ENCODE measurements at places on chromosomes 7 and 10. TPM values are rescaled to one million over a fixed set of nuclear protein-coding genes. Genes with fewer than 3 reads are reported as not detected.

Gene ITIH5
- total RNA-seq: 7.8 TPM

Gene NAT16
- total RNA-seq: not detected

Gene ANKRD61
- not detected for total RNA-seq

Gene BLNK
- 0.29 TPM for total RNA-seq

DNA sequence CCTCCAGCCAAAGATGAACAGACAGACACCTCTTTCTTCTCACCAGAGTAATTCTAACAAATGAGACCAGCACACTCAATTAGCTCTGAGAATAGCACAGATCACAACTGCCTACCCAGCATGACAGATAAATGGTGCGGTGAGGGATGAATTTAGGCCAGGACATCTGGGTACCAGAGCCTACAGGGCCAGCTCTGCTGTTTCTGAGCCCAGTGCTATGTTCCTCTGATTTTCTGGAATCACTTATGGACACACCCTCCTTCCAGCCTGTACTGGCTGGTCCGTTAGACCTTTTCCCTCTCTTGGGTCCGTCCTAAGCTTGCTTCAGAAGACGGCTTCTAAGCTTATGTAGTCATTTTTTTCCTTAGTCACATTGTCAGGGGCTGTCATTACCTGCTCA is 73.6 kb downstream of the INSYN2A start:
- no peak for DNase-seq

DNA sequence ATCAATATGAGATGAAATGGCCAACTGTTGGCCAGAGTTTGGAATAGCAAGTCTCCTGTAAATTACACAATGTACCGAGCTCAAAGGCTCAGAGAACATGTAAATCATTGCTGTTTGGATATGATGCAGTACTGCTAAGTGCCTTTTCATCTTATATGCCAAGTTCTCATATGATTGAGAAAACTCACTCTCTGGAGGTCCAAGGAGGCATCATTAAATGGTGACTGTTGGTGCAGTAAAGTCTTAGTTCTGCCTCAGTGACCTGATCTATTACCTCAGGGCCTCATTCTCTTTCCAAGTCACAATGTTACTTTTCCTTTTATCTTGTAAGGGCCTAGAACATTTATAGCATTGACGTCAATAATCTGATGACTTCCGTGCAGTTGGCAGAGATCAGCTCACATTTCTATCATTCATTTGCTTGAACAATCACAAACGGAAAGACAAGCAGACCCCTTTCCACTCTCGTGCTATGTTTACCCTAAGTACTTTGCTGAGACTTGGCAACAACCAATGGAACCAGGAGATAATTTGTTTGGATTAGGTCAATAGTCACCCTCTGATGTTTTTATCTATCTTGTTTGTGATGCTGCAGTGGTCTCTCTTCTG is 32.6 kb upstream of the PDK4 start:
- peak; percentile 31 for DNase-seq

DNA sequence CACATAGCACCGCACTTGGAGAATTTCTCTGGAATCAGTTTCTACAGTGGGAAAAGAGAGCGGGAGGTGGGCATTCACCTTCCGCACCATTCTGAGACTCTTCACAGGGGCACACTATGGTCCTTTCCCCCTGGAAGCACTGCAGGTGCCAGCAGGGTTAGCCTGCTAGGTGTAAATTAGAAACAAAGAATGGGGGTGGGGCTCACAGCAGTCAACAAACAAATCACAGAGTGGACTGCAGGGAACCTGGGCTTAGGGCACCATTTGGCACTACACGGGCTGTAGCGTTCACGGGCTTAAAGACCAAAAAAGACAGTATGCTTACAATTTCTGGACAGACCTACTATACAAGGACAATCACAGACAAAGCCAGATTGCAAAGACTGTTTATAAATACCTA is 8.0 kb upstream of the PKD1L1 start:
- DNase-seq: no peak

- no peak for DNase-seq
Measured at GRCh38 chr7:117048882-117049281, 95.6 kb downstream of the ST7 start.

DNA sequence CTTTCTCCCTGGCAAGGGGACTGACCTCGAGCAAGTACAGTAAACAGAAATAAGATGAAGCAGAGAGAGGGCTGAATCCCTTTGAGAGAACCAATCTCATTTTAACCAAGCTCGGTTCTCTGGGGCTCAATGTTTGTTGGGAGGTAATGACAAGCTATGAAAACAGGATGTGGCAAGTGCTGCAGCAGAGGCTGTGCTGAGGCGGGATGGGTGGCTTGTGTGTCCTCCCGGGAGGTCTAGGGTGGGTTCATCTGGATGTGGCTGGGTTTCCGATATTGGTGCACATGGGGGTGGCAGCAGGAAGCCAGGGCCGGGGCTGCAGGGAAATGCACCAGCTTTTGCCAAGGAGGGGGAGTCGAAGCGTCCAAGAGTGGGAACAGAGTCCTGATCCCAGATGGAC is 84.5 kb downstream of the AOAH start:
- no peak for DNase-seq

- DNase-seq: no peak
Measured at GRCh38 chr10:114179148-114179547, at the start of gene TDRD1. Gene TDRD1 (plus strand): TSS chr10:114179353. CDS start chr10:114187832, 8,479 bp downstream.

- no peak for DNase-seq
Measured at GRCh38 chr10:116792817-116793216, 50.5 kb upstream of the HSPA12A start.

DNA sequence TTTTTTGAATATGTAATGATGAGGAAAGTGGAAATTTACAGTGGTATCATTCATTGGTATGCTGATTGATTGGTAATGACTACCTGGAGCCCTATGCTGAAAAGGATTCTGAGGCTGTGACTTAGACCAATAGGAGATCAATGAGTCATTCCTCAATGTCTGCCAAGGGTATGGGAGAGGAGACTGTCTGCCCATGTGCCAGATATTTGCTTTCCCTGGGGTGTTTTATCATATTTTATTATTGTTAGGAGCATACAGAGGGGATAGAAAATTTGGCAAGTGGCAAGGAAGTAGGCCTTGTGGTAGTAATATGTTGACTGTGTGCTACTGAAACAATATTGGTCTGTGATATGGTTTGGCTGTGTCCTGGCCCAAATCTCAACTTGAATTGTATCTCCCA is 54.8 kb downstream of the ASAH2B start:
- DNase-seq: no peak

DNA sequence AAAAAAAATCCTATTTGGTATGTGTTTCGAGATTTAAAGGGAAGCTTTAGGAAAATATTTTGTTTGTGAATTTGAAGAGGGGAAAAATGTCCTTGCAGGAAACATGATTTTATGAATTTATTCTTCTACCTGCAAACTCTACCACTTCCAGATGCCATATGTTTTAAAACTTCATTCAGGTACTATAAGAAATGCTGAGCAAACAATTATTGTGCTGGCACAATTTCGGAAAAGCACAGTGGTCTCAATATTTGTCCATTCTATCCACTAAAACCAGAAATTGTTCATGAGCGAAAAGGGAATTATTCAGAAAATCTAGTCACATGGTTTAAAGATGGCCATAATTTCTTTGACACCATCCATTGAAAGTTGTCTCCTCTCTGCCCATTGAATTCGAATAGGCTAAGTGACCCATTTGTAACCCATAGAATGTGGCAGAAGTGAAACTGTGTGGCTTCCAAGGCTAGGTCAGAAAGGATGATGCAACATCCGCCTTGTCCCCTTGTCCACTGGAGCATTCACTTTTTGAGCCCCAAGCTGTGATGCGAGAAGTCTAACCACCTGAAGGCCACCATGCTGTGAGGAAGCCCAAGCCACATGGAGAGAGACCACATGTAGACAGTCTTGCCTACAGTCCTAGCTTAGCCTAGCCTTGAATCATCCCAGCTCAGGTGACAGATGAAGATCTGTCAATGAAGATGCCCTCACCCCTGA is 189.8 kb upstream of the PRKCQ start:
- DNase-seq: no peak

DNA sequence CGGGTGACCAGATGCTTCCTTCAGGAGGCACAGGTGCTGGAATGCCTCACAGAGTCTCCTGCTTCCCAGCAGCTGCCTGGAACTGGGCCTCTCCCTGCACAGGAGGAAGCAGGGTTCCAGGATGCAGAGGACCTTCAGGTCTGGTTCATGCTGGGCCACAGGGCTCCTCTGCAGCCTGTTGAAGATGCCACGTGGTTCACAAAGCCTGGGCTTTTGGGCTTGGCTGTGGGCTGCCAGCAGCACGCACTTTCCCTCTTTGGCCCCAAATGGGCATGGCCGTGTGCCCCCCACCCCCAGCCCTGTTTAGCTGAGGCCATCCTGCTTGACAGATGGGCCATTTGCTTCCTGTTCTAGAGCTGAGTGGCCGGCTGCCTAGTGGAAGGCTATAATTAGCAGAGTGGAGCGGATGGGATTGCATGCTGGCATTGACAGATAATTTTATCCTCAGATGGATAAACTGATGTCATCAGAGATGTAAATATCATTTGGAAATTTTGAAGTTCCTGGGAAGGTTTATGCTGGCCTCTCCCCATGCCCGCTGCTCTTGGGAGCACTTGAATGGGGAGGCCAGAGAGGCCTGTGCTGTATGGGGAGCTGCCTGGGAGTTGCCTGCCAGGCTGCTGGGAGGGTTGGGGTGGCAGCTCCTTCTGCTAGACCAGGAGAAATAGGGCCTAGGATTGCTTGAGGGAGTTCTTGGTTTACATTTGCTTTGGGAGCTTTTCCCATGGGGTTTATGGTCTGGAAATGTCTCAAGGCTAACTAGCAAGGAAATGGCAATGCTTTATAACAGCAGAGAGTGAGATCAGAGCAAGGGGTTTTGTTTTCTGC is 28.2 kb downstream of the TSPAN15 start:
- DNase-seq: peak; percentile 72
